H7 (cell line): ENCODE measurements at places on chromosomes 1 and 21. TPM values are rescaled to one million over a fixed set of nuclear protein-coding genes. Genes with fewer than 3 reads are reported as not detected.

Gene OR10J5
- total RNA-seq, result not detected in 2 replicates

Gene DMBX1
- total RNA-seq, result 4.2 and 5.4 TPM in 2 replicates

Gene UBE4B
- 88.1 and 91.5 TPM in 2 replicates for total RNA-seq

Gene RHBG
- total RNA-seq, result 0.69 and 1.3 TPM in 2 replicates

Gene POGZ
- total RNA-seq, result 44.7 and 56.5 TPM in 2 replicates

Gene HES3
- 28.2 and 38.8 TPM in 2 replicates for total RNA-seq

Gene NPHS2
- not detected in 2 replicates for total RNA-seq

Gene PALMD
- not detected in 2 replicates for total RNA-seq
